ENCODE measurements at places on chromosomes 1 and 21.
A peak's percentile ranks its signal among the peaks of the same experiment; 100 is the strongest.

DNA sequence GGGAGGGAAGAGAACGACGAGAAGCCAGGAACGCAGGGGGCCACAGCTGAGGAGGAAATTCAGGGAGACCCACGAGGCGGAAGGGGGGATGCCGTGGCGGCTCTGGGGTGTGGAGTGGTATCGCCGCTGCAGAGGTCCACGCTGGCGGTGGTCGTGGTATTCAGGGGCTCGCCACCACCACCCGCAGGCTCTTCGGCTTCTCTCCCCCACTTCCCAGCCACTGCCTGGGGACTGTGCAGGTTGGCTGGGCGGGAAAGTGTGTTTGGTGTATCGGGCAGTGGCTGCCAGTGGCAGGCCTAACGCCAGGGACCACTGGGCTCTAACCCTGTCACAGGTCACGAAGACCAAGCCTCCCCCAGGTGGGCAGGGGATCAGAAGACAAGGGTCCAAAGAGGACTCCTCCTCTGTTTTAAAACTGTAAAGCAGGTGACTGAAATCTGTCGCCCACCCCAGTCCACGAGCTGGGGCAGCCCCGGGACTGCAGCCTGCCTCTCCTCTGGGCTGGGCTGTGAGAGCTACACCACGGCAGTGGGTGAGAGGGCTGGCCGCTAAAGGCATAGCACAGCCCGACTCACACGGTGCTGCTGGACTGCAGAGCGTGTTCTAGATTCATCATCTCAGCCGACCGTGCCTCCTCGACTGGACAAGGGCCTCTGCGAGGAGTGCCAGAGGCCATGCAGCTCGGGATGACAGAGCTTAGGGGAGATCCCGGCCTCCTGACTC lies 30.9 kb downstream of the SLC66A1 start:
- DNase-seq, result no peak

DNA sequence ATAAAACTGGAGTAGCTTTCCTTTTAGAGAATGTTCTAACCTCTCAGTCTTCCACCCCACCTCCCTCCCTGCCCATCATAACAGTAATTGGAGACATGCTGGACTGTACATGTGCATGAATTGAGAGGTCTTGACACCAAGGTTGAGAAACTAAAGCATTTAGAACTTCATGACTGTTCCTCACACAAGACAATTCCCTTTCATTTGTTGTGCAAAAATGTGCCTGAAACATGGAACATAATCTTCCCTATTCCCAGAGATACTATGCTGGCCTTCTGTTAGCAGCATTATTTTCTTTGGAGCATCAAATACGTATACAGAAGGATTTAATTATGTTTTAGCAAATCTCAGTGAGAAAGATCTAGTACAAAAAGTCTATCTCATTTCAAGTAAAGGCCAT lies 97.5 kb upstream of the KCNE2 start:
- no peak for DNase-seq

- DNase-seq, result no peak
Measured at GRCh38 chr1:116408193-116408592, 35.1 kb downstream of the ATP1A1 start.

- no peak for DNase-seq
Measured at GRCh38 chr1:100785470-100786052, 66.0 kb downstream of the VCAM1 start.

DNA sequence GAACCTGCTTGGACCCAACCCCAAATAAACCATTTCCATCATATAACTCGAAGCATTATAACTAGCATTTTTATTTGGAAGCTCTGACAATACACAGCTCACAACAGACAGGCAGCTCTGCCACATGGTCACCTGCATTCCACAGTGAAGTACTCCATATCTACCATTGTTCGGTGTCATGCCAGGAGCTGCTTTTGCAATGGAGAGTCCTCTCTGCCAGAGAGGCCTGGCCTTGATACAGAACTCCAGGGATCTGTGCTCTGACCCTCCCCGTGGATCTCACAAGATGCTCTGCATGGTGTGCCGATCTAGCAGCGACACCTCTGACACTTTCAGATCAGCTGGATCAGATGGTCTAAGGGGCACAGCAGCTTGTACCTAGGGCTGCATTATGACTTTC lies 109.6 kb downstream of the SYF2 start:
- no peak for DNase-seq

GRCh38 chr1:179545321-179545720 lies 30.4 kb downstream of the NPHS2 start:
- no peak for DNase-seq

DNA sequence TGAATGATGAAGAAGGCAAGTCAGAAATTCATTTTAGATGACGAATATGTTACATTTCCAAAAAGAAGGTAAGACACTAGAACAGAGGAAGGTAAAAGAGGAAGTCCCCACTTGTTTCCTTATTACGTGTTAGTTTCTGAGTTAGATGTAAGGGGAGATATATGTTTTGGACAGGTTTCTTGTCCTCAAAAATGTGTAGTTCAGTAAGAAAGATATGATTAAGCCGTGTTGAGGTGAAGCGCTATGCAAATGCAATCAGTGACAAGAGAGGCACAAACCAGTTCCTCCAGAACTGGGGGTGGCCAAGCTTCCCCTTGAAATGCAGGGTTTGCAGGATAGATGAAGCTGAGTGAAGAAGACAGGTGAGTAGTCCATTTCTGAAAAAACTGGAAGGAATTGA lies 293.3 kb upstream of the RUNX1 start:
- DNase-seq, result no peak

GRCh38 chr1:79839882-79840281 lies 833.4 kb upstream of the ADGRL4 start:
- no peak for DNase-seq

GRCh38 chr1:12532405-12533315 lies 85.3 kb downstream of the DHRS3 start:
- DNase-seq, result peak; percentile 27

DNA sequence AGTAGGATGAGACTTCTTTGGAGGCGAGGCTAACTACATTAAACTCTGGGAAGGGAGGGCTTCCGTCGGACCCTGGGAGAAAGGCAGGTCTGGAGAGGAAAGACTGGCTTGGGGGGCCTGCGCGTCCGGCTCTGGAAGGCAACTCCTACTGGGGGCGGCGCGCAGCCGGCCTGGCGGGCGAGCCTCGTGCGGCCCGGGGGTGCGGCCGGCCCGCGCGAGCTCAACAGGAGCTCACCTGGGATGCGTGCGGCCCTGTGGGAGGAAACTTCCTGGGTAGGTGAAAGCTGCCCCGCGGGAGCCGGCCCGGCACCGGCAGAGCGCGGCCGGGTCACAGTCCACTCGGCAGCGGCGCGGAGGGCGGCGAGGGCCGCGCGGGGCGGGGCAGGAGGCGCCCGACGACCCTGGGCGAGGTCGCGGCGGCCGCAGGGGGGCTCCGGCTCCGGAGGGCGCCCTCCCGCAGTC lies 449 bp downstream of the EPS15 start:
- peak; percentile 86 for DNase-seq

DNA sequence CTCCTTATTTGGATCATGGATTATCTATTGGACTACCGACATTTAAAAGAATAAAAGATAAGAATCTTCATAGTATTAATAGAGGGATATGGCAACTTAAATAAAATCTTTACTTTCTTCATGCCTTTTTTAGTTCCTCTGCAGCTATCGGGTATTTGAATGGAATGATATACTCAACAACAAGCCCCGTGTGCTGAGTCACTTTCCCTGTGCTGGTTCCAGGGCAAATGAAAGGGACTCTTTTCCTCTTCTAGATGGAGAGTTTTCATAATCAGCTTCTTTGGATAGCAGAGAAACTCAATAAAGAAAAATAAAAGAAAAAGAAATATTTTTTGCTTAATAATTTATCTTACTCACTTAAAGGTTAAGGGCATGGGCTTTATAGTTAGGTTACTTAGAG lies 213.7 kb downstream of the LRRC40 start:
- DNase-seq, result no peak

DNA sequence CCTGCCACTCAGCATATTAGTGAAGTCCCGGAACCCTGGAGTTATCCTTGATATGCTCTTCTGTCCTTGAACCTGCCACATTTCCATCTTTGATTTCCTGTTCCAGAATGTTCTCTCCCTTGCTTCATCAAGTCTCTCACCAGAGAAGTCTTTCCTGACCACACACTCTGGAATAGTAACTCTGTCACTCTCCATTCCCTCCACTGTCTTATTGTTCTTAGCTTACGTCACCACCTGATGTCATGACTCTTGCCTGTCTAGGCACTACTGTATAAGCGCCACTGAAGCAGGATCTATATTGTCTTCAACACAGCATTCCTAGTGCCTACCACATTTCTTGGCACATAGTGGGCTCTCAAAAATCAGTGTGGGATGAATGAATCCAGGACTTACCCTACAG lies 65.4 kb upstream of the SMYD2 start:
- no peak for DNase-seq

GRCh38 chr1:100422065-100422464 lies 69.8 kb downstream of the CDC14A start:
- no peak for DNase-seq

- no peak for DNase-seq
Measured at GRCh38 chr21:16176570-16176969, 446.8 kb downstream of the USP25 start.

DNA sequence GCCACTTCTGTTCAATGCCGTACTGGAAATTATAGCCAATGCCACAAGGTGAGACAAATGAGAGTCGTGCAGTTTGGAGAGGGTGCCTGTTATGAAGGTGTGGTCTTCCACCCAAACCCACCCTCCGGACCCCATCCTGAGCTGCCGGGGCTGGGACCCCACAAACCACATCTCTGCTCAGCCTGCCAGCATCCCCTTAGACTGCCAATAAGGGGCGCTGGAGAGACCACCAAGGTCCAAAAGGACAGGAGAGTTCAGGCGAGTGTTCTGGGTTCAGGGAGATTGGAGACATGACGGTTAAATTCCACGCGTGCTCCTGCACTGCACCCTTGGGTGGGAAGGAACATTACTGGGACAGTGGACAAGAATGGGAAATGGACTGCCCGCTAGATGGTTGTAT lies 48.7 kb upstream of the COL18A1 start:
- no peak for DNase-seq

GRCh38 chr1:166884040-166884642 lies 8.1 kb upstream of the TADA1 start:
- peak; percentile 70 for DNase-seq

DNA sequence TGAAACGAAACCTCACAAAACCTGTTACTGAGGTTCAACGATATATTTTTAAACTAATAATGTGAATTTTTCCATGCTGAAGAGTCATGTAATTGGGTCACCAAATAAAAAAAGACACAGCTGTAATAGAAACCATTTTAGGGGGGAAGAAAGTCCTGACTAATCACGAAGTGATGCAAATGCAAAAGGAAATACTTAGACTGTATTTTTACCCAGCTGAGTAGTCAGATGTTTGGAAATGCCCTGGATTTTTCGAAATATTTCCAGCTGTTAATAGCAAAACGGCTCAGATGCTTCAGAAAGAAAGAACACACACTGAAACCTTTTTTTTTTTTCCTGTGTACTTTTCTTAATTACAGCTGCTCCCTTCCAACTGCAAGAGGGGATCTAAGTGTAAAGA lies 210.3 kb downstream of the SETD4 start:
- DNase-seq, result no peak

DNA sequence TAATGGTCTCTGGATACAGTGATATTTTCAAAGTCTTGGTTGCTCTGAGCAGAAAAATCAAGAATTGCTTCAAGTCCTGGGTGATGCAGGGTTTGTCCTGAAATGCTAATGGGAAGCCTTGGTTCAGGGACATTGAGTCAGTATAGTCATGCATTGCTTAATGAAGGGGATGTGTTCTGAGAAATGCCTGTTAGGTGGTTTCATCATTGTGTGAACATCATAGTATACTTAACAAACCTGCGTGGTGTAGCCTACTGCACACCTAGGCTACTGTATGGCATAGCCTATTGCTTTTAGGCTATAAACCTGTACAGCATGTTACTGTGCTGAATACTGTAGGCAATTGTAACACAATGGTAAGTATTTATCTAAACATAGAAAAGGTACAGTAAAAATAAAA lies 36.4 kb downstream of the TBCE start:
- DNase-seq, result no peak

- DNase-seq, result no peak
Measured at GRCh38 chr1:58447042-58447441, 99.5 kb downstream of the OMA1 start.

- no peak for DNase-seq
Measured at GRCh38 chr1:8831340-8831739, 13.9 kb upstream of the RERE start.

- DNase-seq, result peak; percentile 85
Measured at GRCh38 chr1:26275580-26276431, 4.1 kb upstream of the SH3BGRL3 start.

GRCh38 chr1:239914751-239915231 lies 176.9 kb upstream of the FMN2 start:
- no peak for DNase-seq

DNA sequence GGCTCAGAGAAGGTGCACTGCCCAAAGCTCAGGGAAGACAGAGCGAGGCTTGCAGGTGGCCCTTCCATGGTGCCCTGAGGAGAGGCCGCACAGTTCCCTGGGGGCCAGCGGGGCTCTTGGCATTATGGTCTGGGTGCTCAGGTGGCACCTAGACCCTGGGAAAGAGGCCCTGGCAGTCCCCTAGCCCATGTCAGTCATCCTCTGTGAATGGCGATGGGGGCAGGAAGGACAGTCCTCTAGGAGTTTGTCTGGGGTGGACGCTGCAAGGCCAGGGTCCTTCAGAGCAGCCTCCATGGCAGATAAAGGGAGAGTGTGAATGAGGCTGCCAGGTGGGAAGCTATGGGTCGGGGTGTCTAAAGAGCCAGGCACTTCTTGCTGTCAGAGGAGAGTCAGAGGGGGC lies 345.9 kb upstream of the VAMP3 start:
- DNase-seq, result peak; percentile 30

- peak; percentile 71 for DNase-seq
Measured at GRCh38 chr1:22930240-22930912, 42.3 kb downstream of the LACTBL1 start.

DNA sequence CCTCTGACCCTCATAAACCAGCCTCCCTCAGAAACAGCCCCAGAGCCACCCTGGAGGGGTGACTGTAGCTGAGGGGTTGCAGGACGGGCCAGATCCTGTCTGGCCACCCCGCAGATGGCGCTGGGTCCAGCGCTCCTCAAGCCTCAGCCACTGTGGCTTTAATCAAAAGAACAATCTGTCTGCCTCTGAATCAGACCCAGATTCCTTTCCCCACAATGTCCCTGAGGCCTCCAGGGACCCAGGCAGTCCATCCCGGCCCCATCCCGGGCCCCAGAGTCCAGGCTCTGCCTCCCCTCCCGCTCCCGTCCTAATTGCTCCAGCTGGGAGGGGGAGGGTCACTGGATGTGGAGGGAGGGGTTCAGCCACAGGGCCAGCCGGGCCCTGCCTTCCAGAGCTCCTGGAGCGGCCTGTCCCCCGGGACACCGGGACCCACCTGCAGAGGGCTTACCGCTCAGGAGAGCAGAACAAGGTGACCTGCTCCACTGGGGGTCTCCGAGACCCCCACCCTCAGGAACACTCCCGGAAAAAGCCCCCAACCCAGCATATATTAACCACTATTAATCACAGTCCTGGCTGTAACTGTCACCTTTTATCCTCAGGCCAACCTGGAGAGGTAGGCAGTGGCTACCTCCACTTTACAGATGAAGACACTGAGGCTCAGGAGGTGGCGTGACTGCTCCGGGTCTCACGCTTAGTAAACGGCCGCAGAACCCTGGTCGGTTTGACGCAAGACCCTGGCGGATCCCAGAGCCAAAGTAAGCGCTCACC lies 836 bp upstream of the FBLIM1 start:
- DNase-seq, result no peak

- DNase-seq, result no peak
Measured at GRCh38 chr1:3058263-3059030, 10.6 kb upstream of the PRDM16 start.
